ENCODE measurements at places on chromosomes 16 and 17.

- DNase-seq = peak; percentile 7
Observed at GRCh38 chr16:4016658-4017057, 99.6 kb downstream of the ADCY9 start.

GRCh38 chr17:80000136-80000535 is 35.5 kb downstream of the TBC1D16 start:
- DNase-seq = no peak

GRCh38 chr17:63939884-63940283 is 7.8 kb upstream of the CD79B start:
- DNase-seq = no peak

- DNase-seq = no peak
Observed at GRCh38 chr16:82459580-82460256, 167.1 kb upstream of the CDH13 start.

- no peak for DNase-seq
Observed at GRCh38 chr16:57314161-57314785, 29.8 kb upstream of the PLLP start.

DNA sequence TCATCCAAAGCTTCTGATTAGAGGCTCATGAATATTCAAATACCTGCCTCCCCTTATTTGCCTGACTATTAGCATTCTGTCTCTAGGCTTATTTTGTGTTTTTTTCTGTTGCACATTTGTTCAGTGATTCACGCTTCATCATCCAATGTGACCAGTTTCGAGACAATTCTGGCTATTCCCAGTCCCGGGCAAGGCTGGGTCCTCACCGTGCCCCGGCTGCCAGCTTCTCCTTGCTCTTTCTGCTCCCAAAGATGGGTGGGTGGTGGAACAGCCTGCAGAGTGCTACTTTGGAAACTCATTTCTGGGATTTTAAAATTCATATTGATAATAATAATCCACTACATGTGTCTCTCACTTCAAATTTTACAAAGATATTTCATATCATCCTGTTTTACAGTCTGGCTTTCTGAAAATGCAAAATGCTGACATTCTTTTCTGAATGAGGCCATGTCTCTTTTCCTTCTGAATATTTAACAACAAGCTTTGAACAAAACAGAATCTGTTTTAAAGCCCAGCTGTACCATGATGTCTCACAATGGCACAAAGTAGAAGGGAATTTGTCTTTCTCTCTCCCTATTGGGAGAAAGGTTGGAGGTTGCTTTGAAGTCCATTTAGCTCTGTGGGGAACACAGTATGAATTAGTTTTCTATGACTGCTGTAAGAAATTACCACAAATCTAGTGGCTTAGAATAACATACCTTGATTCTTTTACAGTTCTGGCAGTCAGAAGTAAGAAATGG is 116.9 kb upstream of the CDH13 start:
- no peak for DNase-seq

DNA sequence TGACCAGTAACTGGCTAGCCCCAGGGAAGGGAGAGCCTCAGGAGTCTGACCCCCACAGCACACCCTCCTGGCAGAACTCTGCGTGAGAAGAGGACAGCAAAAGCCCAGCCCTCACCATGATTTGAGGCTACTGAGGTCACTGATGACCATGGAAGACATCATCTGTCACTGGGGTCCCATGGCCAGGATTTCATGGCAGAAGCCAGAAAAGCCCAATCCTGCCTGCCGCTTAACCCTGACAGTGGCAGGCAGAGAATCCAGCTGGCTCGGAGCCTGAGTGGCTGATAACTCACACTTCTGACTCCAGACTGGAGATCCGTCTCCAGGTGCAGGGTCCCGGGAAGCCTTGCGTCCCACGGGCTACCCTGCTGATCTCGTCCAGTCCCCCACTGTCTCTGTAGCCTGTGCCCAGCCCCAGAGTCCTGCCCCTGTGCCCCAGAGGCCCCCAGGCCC is 17.5 kb downstream of the GRIN2C start:
- no peak for DNase-seq

GRCh38 chr16:86555704-86556075 is 655 bp upstream of the MTHFSD start:
- DNase-seq = no peak

DNA sequence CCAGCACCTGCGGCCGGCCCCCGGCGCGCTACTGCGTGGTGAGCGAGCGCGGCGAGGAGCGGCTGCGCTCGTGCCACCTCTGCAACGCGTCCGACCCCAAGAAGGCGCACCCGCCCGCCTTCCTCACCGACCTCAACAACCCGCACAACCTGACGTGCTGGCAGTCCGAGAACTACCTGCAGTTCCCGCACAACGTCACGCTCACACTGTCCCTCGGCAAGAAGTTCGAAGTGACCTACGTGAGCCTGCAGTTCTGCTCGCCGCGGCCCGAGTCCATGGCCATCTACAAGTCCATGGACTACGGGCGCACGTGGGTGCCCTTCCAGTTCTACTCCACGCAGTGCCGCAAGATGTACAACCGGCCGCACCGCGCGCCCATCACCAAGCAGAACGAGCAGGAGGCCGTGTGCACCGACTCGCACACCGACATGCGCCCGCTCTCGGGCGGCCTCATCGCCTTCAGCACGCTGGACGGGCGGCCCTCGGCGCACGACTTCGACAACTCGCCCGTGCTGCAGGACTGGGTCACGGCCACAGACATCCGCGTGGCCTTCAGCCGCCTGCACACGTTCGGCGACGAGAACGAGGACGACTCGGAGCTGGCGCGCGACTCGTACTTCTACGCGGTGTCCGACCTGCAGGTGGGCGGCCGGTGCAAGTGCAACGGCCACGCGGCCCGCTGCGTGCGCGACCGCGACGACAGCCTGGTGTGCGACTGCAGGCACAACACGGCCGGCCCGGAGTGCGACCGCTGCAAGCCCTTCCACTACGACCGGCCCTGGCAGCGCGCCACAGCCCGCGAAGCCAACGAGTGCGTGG is 1.5 kb downstream of the NTN1 start:
- DNase-seq = peak; percentile 11

DNA sequence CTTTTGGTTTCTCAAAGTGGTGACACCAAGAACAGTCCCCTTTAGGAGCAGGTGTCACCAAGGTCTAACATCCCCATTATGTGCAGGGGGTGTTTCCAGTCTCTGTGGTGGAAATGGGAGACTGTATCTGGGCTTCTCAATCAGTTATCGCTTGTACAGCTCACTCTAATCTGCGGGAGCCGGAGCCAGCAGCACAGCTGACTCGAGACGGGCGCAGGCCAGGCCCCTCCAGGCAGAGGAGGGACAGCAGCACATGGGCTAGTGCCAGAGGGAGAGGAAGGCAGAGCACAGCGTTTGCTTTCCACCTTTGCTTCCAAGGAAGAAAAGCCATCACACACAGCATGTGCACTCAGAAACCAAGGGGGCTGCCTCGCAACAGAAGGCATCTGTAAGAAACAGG is 91.2 kb upstream of the CREBBP start:
- DNase-seq = no peak

DNA sequence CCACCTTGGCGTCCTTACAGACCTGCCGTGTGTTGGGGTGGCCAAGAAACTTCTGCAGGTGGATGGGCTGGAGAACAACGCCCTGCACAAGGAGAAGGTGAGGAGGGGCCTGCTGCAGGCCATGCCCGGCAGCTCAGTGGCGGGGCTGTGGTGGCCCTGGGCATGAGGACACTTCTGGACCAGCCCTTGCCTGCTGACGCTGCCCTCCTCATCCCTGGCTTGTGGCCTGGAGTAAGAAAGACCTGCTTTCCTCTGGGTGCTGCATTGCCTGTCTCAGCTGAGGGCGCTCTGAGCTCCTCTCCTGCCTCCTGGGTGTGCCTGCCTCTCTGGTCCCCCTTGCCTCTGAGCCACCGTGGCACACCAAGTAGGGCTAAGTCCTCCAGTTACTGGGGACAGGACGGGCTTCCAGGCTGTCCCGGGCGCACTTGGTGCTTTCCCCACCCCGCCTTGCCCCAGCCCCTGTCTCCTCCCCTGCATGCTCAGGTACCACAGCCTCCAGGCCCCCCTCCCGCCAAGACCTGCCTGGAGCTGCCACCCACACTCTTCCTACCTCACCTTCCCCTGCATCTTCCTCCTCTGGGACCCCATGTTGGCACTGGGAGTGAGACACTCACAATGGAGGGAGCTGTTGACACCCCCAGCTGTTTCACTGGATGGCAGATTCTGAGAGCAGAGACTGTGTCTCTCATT is 8.7 kb downstream of the ENDOV start:
- no peak for DNase-seq

GRCh38 chr16:47507701-47508100 is 46.6 kb downstream of the PHKB start:
- DNase-seq = peak; percentile 8

GRCh38 chr16:75111514-75111940 is 5.1 kb downstream of the LDHD start:
- no peak for DNase-seq

All from fibroblast of pulmonary artery (primary cell).